Stimulated activated CD4-positive, alpha-beta T cell treated with anti-CD3 and anti-CD28 coated beads, Interleukin-2, amount 100 ng/mL, for 48 hours (primary cell): ENCODE measurements at places on chromosomes 1 and 21.
A peak's percentile ranks its signal among the peaks of the same experiment; 100 is the strongest.

- no peak for DNase-seq
Observed at GRCh38 chr1:150765296-150765976, at the start of gene CTSS. TSS of gene CTSS (minus strand) at chr1:150765778. CDS start at chr1:150764763, 1,015 bp downstream.

GRCh38 chr1:242567596-242567995 lies 43.1 kb upstream of the PLD5 start:
- DNase-seq: no peak

GRCh38 chr1:220219865-220220698 lies 52.2 kb downstream of the RAB3GAP2 start:
- no peak for DNase-seq

DNA sequence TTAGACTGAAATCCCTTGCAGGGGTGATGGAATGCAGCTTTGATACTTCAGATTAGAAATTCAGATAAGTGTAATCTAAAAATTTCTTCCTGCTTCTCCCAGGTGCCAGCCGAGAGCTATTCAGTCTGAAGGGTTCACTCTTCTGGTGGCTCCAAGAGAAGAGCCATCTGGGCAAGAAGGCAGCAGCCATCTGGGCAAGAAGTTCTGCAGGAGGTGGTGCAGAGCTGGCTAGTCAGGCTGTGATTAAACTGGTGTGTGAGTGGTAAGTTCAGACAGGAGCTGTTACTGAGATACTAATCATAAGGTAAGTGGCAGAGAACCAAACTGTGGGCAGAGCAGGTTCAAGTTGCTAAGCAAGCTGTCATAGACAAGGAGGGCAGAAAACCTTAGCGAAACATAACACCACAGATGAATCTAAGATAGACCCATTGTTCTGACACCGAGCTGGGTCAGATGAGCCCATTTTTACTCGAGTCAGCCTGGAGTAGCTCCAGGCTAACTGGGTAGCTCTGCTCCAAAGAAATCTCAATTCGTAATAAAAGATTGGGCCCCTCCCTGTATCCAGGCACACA lies 14.4 kb upstream of the TP53BP2 start:
- DNase-seq: no peak

GRCh38 chr1:168509875-168510791 lies 33.7 kb downstream of the XCL2 start:
- DNase-seq: no peak

DNA sequence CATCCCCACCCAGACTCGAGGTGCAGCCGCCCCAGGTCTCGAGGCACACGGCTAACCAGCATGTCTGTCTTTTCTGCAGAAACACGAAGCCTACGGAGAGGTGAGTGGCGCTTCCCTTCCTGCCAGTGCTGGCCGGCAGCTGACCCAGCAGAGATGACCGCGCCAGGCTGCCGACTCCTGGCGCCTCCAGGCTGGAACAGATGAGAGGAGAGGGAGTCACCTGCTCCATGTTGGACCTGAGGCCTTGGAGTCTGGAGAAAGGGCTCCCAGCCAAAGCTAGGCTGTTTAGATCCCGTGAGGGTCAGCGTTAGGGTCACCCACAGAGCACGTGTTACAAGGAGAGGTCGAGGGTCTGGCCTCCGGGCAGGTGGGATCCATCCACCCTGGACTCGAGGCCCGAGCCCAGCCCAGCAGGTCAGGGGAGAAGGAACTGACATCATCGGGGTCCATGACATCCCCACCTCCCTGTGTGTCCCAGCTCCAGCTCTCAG lies 14.9 kb downstream of the COL6A2 start:
- no peak for DNase-seq

DNA sequence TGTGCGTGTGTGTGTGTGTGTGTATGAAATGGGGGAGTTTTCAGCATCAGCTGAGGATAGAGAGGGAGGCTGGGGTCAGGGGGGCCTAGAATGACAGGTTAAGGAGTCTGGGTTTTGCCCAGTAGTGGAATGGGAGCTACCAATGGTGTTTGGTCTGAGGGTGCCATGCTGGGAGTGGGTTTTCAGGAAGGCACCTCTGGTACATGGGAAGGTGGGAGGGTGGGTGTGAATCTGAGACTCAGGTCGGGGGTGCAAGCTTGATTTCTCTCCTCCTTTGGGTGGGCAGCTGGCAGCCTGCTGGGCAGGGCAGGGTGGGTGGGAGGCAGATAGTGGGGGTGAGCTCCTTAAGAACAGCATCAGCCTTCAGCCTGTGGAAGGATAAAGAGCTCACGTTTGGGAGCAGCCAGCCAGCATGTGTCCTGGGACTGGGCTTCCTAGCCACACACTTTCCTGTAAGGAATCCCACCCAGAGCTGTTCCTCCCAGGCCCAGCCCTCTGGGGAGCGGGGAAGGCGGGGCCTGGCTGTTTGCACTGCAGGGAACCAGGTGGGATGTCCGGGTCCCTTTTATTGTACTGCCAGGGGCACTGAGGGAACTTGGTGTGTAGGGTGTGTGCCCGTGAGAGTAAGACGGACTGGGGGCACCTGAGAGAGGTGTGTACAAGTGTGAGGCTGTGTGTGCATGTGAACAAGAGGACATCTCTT lies 152.8 kb downstream of the FOXD2 start:
- DNase-seq: no peak

DNA sequence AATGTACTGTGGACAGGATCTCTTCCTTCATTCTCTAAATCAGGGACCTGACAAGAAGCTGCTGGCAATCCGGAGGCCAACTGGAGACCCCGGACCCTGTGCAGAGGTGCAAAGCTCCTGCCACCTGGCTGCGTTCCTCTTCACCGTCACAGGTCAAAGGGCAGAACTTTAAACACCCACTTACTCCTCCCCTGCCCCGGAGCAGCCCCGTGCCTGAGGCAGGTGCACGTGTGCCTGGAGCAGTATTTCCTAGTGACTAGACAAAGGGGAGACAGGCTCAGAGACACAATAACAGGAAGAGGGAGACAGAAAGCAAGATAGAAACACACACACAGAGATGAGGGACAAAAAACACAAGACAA lies 6.6 kb upstream of the PIGC start:
- no peak for DNase-seq

DNA sequence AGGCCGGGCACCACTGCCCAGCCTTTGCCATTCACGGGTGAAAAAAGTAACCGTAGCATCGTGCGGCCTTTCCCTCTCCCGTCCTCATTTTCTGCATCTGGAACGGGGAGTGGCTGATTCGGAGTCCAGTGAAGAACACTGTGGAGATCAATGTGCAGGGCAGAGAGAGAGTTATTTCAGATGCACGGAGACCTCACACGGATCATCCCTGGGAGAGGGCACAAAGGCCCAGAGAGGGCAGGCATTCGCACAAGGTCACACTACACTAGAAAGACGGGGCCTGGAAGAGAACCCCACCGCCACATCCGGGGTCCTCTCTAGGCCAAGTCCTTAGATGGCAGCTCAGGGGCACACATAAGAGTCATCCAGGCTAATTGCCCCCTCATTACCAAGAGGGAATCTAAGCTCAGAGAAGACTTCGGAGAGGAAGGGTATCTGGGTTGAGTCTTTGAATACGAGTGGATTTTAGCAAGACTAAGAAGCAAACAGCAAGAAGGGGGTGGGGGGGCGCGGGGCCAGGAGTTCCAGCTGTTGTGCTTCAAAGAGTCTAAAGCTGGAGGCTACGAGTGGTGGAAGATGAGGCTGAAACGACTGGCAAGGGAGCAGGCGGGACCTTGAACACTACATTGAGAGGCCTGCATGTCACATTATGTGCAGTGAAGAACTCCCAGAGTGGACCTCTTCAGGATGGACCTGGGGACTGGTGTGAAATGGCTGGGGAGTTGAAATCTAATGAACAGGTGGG lies 857 bp downstream of the GPX7 start:
- DNase-seq: peak; percentile 24

GRCh38 chr1:194215448-194215847 lies 1029.0 kb upstream of the B3GALT2 start:
- DNase-seq: no peak

DNA sequence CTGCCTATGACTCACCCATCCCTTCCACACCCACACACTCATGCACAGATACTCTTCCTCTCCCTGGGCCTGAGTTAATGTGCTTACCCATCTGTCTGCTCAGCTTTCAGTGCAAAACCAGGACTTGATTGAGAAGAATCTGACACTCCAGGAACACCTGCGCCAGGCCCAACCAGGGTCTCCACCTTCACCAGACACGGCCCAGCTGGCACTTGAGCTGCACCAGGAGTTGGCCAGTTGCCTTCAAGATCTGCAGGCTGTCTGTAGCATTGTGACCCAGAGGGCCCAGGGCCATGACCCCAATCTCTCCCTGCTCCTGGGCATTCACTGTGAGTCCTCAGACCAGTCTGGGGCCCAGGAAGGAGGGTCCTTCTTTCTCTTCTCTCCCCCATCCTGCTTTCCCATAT lies 3.5 kb upstream of the SH3BGRL3 start:
- no peak for DNase-seq

- no peak for DNase-seq
Observed at GRCh38 chr21:40134731-40135492, 267.7 kb downstream of the PCP4 start.

GRCh38 chr1:235018161-235018560 lies 110.5 kb downstream of the TOMM20 start:
- DNase-seq: no peak

- DNase-seq: no peak
Observed at GRCh38 chr1:18530587-18531502, 50.1 kb downstream of the KLHDC7A start.

- no peak for DNase-seq
Observed at GRCh38 chr21:32537569-32537881, 47.8 kb downstream of the TCP10L start.

DNA sequence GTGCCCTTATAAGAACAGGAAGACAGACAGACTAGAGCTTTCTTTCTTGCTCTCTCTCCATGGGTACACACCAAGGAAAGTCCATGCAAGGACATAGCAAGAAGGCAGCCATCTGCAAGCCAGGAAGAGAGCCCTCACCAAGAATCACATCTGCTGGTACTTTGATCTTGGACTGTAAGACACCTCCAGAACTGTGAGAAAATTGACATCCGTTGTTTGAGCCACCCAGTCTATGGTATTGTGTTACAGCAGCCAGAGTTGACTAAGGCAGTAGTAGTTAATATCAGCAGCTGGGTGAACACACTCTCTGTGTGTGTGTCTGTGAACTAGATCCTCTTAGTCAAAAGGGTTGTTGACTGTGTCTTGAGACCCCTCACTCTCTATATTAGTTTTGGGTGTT lies 53.8 kb upstream of the PPP2R5A start:
- DNase-seq: no peak

GRCh38 chr1:109901141-109901523 lies 9.5 kb upstream of the CSF1 start:
- DNase-seq: no peak

GRCh38 chr21:45887120-45887611 lies 94.4 kb upstream of the COL6A1 start:
- no peak for DNase-seq

DNA sequence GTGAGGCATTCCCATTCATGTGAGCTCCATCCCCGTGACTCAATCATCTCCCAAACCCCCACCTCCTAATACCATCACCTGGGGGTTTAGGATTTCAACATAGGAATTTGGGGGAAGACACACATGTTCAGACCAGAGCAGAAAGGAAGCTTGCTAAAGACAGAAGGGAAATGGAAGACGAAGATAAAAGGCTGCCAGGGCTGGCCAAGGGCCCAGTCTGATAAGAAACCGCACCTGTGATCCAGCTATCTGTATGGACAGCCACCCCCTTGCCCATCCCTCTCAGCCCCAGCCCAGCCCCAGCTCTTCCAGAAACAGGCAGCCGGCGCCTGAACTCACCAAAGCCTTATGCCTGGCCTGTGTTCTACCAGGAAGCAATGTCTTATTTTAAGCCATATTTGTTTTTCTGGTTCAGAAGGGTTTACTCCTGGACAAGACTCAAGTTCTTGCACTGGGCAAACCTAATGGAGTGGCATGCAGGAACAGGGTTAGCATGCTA lies 198.4 kb upstream of the VAMP3 start:
- no peak for DNase-seq

DNA sequence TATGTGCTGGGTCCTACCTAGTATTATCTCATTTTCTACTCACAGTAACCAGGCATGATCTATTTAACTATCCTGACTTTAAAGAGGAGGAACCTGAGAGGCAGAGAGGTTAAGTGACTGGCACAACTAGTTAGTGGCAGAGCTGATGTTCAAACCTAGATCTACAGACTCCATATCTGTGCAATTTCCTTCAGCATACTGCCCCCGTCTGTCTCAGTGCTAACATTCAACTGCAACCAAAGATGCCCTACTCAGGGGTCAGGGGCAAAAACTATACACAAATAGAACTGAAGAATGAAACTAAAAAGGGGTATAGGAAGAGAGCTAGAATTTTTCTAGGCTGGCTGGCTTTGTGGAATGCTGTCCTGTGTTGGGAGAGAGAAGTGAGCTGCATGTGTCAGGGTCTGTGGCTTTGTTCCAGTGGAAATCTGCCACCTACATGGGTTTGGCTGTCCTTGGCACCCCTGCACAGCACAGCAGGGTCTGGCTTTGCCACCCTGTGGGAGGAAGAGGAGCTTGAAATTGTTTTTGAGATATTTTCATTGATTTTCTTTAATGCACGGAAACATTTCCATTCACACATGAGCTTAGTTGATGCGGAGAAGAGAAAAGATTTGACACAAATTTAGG lies 368.5 kb downstream of the RPS6KC1 start:
- DNase-seq: no peak

GRCh38 chr1:3857791-3858129 lies 484 bp downstream of the DFFB start:
- no peak for DNase-seq

GRCh38 chr21:34748862-34749261 lies 80.1 kb downstream of the CLIC6 start:
- DNase-seq: no peak

GRCh38 chr1:32048440-32048839 lies 24.3 kb upstream of the TMEM39B start:
- no peak for DNase-seq

DNA sequence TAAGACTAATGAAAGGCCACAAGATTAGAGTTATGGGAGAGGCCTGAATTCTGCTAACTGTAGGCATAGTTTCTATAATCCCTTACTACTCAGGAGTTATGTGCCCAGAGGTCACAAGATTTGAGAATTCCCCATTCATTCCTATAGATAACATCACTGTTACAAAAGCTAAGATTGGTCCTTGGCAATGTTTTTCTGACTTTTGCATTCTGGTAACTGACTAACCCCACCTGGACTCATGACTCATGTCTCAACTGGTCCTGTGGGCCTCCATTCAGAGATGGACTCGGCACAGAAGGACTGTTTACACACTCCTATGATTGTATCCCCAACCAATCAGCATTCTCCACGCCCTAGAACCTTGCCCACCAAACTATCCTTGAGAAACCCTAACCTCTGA lies 249.0 kb upstream of the ZP4 start:
- DNase-seq: no peak

GRCh38 chr1:153816283-153816889 lies 41.2 kb downstream of the SLC27A3 start:
- DNase-seq: no peak

GRCh38 chr1:229514578-229515275 lies 6.6 kb upstream of the NUP133 start:
- peak; percentile 13 for DNase-seq

GRCh38 chr1:25869909-25870606 lies 5.5 kb downstream of the PAQR7 start:
- DNase-seq: no peak

GRCh38 chr1:167955915-167956314 lies 19.0 kb upstream of the MPC2 start:
- DNase-seq: no peak
